Naive thymus-derived CD8-positive, alpha-beta T cell (primary cell): ENCODE measurements at places on chromosomes 6 and 20. TPM values are rescaled to one million over a fixed set of nuclear protein-coding genes. Genes with fewer than 3 reads are reported as not detected.
A peak's percentile ranks its signal among the peaks of the same experiment; 100 is the strongest.

ULBP2 gene
- not detected for total RNA-seq

SPTLC3 gene
- total RNA-seq: 0.71 TPM

TTLL9 gene
- total RNA-seq: not detected

ADGRF4 gene
- not detected for total RNA-seq

BMP7 gene
- not detected for total RNA-seq

PLA2G7 gene
- 1.9 TPM for total RNA-seq

PAX1 gene
- not detected for total RNA-seq

DNA sequence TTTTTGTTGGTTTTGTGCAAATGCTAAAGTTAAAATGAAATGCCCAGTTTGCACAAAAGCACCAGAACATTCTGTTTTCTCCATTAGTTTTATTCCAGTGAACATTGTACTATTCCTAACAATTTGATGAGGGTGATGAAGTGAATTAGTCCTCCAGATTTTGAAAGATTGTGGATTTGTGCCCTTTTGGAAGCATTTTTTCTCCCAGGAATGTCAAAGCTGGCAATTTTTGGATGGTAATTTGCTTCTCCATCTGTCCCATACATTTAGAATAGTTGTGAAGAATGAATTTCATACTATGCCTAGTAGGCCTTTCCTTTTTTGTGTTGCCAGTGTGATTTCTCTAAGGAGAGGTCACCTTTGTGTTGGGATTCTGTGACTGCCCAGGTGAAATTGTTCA, 797.2 kb downstream of the BCKDHB start:
- no peaks in the 10 kb centered on the region for H3K36me3 ChIP-seq
- no peaks in the 10 kb centered on the region for H3K27me3 ChIP-seq
- H3K4me3 ChIP-seq: no peak overlapping the region

- H3K36me3 ChIP-seq: peaks cover 1% of the 10 kb centered on the region
- no peak overlapping the region for H3K4me3 ChIP-seq
- H3K4me1 ChIP-seq: peaks cover 4% of the 10 kb centered on the region
- no peaks in the 10 kb centered on the region for H3K27me3 ChIP-seq
- peak overlapping the region; percentile 54 for H3K27ac ChIP-seq
- DNase-seq: no peak
These were observed 159.4 kb upstream of the CITED2 start for GRCh38 chr6:139533573-139534471.

- peaks cover 23% of the 10 kb centered on the region for H3K4me1 ChIP-seq
- H3K27me3 ChIP-seq: no peaks in the 10 kb centered on the region
- H3K36me3 ChIP-seq: no peaks in the 10 kb centered on the region
- peak overlapping the region; percentile 35 for H3K27ac ChIP-seq
- no peak for DNase-seq
- peak overlapping the region; percentile 66 for H3K4me3 ChIP-seq
These were observed 3.0 kb downstream of the TCEA2 start for GRCh38 chr20:64065974-64066343.

DNA sequence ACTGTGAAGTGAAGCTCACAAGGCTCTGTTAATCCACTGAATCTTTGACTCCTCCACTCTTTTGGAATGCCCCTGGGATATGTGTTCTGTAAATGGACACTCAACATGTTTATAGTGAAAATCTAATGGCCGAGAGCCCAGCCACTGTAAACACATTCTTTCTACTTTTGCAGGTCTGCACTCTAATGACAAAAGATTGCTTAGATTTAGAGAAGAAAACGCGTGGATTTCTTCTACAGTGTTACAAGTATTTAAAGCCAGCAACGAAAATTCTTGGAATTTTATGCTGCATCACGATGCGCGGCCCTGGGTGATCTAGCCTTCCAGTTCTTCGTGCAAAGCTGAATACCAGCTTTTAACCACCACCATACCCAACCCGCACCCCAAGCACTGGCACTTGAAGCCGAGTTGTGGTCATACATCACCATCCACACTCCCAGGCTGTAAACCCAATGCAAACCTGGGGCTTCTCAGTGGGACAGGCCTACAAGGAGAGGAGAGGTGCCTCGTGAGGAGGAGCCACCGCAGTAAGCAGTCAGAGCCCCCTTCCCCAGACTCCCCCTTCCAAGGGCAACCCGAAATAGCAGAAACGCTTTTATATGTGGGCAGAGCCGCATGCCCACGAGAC, 3.7 kb upstream of the FOXO3 start:
- no peaks in the 10 kb centered on the region for H3K27me3 ChIP-seq
- peaks cover 2% of the 10 kb centered on the region for H3K4me1 ChIP-seq
- DNase-seq: no peak
- H3K4me3 ChIP-seq: peak overlapping the region; percentile 85
- H3K36me3 ChIP-seq: no peaks in the 10 kb centered on the region

- H3K36me3 ChIP-seq: peaks cover 13% of the 10 kb centered on the region
- peaks cover 12% of the 10 kb centered on the region for H3K4me1 ChIP-seq
- peak overlapping the region; percentile 46 for H3K27ac ChIP-seq
These were observed 15.1 kb downstream of the BRD2 start for GRCh38 chr6:32983493-32983848.

DNA sequence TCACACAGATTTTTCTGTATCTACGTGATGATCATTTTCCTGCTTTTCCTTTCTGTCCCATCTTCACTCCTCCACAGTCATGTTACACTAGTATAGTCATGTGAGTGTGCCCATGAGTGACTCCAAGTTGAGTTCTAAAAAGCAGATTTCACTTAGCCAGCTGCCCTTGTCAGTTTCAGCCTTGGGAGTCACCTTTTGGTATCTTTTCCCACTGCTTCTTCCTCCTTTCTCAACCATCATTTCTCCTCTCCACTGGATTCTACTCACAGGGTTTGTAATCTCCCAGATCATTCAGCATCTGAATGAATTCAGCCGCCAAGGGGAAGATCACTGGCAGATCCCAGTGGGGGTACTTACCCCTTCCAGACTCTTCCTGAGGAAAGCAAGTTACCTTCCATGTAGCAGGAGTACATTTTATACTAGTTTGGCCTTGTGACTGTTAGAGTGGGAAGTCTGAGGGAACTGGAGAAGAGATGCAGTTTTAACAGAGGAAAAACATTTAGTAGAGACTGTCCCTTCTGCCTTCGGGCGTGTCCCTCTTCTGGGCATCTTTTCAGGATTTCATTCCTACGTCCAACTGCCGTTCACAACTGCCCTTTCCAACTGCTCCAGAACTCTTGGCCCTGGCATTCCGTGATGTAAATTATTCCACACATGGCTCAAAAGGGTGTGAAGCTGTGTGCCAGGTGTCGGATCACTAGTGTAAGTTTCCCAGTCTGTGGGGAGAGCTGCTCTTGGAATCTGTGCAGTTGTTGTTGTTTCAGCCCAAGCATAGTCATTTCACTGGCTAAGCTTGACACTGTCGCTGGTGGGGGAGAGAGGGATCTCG, 38.9 kb downstream of the BICRAL start:
- H3K4me3 ChIP-seq: no peak overlapping the region
- H3K4me1 ChIP-seq: peaks cover 32% of the 10 kb centered on the region
- DNase-seq: no peak

DNA sequence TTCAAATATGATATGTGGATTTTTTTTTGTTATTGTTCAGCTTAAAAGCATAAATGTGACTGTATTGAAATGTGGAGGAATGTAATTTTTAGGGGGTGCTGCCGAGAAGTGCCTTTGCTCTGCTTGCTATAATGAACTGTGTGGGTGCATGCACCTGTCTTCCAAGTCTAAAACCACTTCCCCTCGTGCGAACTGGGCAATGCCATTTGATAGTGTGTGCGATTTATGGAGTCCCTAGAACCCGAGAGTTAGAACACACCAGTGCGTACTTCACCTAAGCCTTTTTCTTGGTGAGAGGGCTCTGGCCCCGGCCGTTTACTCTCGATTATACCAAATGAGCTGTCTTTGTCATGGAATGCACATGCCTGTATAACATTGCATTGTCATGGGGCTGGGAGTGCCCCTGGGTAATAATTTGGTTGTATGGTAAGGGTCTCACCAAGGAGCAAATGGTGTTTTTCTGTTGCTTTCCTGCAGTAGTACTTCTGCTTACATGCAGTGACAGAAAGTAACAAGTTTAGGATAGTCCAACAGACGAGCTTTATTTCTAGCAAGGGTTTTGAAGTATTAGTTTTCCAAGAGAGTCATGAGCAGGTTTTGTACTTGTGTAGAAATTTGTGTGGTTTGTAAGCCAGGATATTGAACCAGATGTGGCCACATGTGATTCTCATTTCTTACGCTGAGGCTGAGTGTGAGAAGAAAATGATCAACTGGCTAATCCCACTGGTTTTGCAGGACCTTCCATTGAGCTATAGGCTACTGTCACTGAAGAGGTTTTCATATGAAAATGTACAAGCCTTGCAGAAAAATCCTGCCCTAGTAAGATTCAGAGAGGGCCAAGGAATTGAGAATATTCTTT, 172.4 kb downstream of the DTNBP1 start:
- no peak for DNase-seq
- H3K36me3 ChIP-seq: no peaks in the 10 kb centered on the region
- no peak overlapping the region for H3K4me3 ChIP-seq

GRCh38 chr20:51431321-51431720, 111.2 kb downstream of the NFATC2 start:
- H3K36me3 ChIP-seq: peaks cover 22% of the 10 kb centered on the region
- H3K4me1 ChIP-seq: peaks cover 38% of the 10 kb centered on the region
- no peak for DNase-seq
- no peak overlapping the region for H3K4me3 ChIP-seq
- H3K27me3 ChIP-seq: no peaks in the 10 kb centered on the region
- peak overlapping the region; percentile 74 for H3K27ac ChIP-seq

DNA sequence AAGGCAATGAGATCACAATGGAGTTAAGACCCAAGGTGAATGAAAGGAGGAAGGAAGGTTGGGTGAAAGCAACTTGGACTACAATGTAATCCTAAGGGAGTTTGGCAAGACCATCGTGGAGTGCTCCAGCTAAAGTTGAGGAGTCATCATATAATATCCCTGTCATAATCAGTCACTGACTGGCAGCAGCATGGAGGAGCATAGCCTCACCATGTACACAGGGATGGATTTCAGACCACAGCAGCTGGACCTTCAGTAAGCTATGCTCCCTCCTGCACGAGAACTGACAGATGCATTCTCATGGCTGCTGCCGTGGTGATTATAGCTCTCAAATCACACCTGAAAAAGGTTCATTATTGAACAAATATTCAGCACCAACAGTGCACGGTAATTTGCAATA, 43.0 kb downstream of the GOPC start:
- DNase-seq: no peak
- H3K4me1 ChIP-seq: no peaks in the 10 kb centered on the region
- no peaks in the 10 kb centered on the region for H3K27me3 ChIP-seq
- no peak overlapping the region for H3K27ac ChIP-seq

DNA sequence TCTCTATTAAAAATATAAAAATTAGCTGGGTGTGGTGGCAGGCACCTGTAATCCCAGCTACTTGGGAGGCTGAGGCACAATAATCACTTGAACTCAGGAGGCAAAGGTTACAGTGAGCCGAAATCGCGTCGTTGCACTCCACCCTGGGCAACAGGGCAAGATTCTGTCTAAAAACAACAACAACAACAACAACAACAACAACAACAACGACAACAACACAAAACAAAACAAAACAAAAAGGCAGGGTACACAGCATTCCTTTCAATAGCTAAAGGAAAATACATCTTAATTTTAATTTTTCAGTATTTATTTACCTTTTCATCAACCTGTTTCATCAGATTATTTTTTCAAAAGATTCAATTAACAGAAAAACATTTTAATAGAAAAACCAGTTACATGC, 28.4 kb downstream of the SRPK1 start:
- no peak overlapping the region for H3K4me3 ChIP-seq

GRCh38 chr6:83696674-83697073, 12.2 kb downstream of the SNAP91 start:
- no peaks in the 10 kb centered on the region for H3K36me3 ChIP-seq
- H3K4me1 ChIP-seq: no peaks in the 10 kb centered on the region
- no peak for DNase-seq
- peaks cover 8% of the 10 kb centered on the region for H3K27me3 ChIP-seq
- no peak overlapping the region for H3K4me3 ChIP-seq
- H3K27ac ChIP-seq: no peak overlapping the region
